ENCODE measurements at places on chromosomes 3 and 15.
A peak's percentile ranks its signal among the peaks of the same experiment; 100 is the strongest.

GRCh38 chr3:36919439-36920160 is 25.3 kb downstream of the TRANK1 start:
- DNase-seq, result no peak

- no peak for DNase-seq
These were observed 849 bp downstream of the RRP9 start for GRCh38 chr3:51940648-51941462.

GRCh38 chr3:23916152-23916885 is 471 bp downstream of the NKIRAS1 start:
- DNase-seq, result no peak

DNA sequence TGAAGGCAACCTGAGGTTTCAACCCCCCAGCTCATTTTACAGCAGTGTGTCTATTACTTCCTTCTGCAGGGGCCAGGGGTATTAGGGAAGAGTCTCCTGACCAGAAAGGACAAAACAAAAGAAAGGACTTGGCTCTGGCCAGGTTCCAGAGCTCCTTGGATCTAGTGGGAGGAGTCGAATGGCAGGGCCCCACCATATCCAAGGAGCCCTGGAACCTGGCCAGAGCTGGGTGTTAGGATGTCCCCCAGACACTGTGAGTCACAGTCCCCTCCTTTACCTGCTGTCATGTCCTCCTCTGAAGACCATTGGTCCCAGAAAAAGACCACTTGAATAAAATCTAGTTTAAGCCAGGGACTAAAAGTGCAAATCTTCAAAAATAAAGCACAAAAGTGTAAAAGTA is 113.2 kb downstream of the EEFSEC start:
- no peak for DNase-seq

DNA sequence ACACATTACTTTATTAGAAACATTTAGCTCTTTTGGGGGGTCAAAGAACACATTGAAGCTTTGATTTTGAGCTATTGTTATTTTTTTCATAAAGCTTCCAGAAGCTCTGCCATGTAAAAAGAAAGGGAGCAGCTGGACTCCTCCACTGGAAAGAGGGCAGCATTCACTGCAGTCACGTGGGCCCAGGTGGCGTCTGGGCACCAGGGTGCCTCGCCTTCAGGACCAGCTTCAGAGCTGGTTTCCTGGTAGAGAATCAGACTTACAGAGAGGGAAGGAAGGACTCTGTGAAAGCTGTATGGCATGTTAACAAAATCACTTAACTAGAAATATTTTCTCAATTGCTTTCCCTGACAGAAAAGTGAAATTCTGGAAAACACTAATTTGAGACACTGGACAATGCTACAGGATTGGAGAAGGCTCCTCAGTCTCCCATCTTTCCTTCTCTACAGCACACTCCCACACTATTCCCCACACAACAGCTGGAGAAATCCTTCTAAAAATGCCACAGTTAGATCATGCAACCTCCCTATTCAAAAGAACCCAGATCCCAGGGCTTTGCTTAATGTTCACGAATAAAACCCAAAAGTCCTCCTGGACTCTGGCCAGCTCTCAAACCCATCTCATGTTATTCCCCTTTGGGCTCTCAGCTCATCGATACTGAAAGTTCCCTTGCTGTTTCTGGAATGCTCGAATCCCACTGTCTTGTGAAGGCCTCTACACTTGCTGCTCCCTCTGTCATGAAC is 83.2 kb downstream of the NFKBIZ start:
- no peak for DNase-seq

DNA sequence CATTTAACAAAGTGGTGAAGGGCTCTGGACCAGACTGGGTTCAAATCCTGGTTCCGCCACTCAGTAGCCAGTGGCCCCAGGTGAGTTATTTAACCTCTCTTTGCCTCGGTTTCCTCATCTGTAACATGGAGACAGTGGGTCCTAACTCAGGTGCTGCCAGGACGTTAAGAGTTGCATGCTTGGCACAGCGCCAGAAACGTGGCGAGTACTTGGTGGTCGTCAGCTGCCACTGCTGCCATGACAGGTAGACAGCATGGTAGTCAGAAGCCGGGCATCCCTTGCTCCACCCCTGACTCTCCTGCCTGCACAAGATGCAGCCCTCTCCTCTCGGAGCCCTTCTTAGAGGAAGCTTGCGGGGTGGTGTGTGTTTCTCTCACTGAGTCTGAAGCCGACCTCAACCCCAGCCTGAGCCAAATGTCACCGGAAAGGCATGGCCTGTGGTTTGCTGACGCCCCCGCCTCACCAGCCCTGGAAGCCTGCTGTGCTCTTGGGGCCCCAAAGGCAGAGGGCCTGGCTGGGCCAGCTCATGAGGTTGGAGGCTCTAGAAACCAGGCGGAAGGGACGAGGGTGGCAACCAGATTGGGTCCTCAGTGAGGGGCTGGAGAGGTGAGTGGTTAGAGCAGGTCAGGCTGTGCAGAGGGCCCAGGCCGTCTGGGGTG is 160.8 kb upstream of the TLE3 start:
- no peak for DNase-seq

- DNase-seq, result no peak
These were observed 41.2 kb downstream of the PARP15 start for GRCh38 chr3:122618614-122619013.

DNA sequence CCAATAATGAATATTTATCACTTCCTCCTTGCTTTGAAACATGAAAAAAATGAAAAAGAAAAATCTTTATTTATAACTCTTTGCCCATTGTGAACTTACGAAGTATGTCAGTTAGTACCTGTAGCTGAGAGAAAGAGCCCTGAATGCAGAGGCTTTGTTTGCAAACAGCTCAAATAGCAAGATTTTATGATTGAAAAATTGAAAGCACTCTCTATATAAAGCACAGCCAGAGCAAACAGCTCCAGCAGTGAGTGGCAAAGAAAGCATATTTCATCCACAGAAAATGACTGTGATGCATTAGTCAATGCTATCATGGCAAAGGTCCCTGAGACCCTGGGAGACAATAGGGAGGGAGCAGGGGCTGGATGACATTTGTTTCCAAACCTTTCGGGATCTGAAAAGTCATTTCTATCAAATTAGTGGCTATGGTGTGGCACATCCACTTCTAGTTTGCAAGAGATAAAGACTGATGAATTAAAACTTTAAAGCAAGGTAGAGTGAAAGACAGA is 576.1 kb downstream of the OTOL1 start:
- DNase-seq, result no peak

DNA sequence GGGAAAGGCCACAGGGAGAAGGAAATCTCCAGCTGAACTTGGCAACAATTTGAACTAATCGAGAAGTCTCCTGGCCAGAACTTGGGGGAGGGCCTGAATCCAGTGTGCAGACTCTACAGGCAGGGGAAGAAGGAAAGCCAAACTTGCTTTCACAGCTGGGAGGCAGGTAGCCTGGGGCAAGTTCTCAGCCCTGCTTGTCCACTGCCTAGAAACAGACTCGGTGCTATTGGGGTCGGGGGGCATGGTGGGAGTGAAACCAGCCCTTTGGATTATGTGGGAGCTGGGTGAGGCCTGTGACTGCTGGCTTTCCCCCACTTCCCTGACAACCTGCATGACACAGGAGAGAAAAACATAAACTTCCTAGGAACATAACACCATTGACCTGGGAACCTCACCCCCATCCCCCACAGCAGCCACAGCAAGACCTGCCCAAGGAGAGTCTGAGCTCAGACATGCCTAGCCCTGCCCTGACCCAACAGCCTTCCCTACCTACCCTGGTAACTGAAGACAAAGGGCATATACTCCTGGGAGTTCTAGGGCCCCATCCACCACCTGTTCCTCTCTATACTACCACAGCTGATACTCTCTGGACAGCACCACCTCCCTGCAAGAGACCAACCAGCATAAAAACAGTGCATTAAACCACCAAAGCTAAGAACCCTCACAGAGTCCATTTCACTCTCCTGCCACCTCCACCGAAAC is 103.7 kb upstream of the MNS1 start:
- DNase-seq, result no peak

DNA sequence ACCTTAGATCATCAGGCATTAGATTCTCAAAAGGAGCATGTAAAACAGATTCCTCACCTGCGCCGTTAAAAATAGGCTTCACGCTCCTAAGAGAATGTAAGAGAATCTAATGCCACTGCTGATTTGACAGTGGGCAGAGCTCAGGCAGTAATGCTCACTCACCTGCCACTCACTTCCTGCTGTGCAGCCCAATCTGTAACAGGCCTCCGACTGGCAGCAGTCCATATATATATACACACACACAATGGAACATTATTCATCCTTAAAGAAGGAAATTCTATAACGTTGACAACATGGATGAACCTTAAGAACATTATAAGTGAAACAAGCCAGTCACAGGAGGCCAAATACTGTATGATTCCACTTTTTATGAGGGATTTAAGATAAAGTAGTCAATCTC is 24.5 kb downstream of the ZNF148 start:
- no peak for DNase-seq

- DNase-seq, result no peak
These were observed 35.0 kb upstream of the MEX3B start for GRCh38 chr15:82080774-82081173.

- no peak for DNase-seq
These were observed 1.5 kb downstream of the FSTL1 start for GRCh38 chr3:120449251-120449650.

DNA sequence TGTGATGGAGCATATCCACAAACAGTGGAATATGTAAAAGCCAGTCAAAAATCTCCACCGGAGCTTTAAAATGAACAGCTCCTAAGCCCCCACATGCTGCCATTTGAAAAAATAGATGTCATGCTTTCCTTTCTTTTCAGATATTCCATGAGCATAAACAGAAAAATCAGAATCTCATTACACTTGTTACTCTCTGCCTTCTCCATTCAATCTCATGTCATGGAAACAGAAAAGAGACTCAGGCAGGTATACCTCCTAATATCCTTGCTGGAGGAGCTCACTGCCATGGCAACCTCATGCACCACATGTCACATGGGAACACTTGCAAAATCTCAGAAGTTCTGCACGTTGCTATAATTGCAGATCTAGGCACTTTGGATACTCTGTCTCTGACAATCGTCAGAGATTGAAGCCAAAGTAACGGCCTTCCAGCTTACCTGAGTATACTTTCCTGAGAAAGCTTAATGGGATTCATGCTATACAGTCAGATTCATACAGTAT is 317.0 kb upstream of the ADAMTS9 start:
- no peak for DNase-seq

GRCh38 chr3:196181127-196181546 is 30.1 kb downstream of the ZDHHC19 start:
- DNase-seq, result peak; percentile 52

DNA sequence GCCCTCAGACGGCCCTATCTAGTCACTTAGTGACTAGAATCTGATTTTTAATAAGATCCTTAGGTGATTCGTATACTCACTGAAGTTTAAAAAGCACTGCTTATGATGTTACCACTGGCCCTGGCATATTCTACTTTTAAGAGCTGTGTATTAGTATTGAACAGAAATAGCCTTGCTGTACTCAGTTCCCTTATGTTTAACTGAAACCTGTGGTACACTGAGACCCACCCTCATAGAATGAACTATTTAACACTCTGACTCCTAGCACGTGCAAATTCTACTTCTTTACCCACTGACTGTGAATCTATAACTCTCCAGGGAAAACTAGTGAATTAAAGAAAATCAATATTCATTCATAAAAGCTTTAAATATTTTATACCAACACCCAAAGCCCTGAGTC is 108.9 kb downstream of the CCNL1 start:
- no peak for DNase-seq

GRCh38 chr15:36359286-36359685 is 220.1 kb upstream of the CDIN1 start:
- no peak for DNase-seq

- peak; percentile 12 for DNase-seq
These were observed 64.7 kb downstream of the ISL2 start for GRCh38 chr15:76401285-76401684.

DNA sequence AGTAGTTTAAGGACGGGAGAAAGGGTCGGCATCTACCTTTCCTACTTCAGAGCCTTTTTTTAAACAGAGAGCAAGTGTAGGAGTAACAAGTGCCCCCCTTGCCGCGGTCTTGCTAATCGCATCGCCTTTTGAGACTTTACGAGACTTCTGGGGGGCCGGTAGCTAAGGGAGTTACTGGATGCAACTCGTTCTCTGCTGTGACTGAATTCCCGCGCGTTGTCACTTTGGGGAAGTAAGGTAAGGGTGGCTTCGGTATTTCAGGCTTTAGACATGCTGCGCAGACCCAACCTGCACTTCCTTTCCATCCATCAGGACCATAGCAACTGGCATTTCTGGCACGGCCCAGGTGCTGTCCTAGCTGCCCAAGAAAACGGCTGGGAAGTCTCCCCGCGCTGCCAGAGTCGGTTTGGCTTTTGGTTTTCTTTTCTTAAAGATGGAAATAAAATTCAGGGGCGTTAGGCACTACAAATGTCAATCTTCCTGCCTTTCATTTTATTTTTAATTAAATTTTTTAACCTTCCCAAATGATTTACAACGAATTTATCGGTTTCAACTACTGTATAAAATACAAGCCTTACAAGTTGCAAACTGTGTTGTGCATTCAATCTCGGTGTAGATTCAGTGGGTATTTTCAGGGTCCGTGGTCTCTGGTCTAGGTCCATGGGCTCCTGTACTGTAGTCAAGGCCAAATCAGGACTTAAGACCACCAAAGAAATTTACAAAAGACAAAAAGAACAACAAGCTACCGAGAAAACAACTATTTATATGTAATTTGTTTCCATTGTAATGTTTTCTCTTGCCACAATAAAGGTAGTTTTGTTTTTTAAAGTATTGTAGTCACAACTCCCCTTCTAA is 3.5 kb downstream of the MECOM start:
- DNase-seq, result no peak

DNA sequence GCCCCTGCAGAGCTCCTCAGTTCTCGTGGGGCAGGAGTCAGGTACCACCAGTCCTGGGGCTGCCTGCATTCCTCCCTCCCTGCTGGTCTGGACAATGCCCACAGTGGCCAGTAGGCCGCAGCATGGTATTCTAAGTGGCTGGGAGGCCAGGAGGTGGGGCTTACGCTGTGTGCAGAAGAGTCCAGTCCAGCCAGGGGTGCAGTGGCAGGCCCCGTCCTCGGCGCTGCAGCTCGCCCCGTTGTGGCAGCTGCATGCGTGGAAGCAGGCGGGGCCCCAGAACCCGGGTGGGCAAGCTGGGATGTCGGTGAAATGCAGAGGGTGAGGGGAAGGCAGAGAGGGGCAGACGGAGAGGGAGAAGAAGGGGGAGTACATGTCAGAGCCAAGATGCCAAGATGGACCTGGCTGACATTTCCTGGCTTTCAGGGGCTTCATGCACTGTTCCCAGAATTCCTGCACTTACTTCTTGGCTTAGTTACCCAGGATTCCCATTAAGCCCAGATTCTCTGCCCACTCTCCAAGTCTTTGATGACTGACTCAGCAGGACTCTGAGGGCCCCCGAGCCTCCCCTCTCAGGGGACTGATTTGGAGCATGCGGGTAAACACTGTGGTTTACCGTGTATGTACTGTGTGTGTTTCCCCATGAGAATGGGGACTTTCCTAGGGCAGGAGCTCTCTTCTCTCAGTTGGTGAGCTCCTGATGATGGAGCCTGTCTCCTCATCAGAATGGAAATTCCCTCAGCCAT is 47.5 kb downstream of the RAB11A start:
- DNase-seq, result no peak
